ENCODE measurements at places on chromosomes 5 and 9.

DNA sequence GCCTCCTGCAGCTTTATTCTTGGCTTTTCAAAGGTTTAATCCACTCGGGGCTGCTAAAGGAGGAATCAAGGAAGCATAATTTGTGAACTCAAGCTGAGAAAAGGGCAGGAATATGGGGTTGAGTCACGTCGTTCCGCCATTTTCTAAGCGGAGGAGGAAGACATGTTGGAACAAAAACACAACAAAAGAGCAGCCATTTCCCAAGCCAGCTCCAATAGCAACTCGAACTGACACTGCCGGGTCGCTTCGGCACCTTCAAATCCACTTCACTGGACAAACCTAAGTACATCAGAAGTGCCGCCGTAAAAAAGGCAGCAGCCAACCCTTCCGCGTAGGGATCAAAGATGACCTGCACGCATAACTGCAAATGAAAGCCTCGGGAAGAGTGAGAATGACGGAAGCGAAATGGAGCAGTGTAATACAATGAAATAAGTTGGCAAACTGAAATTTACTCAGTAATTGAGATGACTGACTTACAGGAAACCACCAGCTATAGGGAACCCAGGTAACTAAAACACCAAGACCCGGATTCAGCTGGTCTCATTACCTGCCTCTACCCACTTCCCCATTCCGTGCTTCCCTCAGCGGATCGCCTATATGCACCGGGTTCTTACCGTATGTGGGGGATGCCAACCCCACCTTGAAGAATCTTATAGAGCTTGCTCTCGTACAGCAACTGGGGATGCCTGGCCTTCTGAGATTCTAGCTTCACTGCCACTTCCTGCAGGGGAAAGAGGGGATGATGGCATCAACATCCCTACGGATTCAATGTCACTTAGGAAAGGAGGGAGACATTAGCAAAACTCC, 1.6 kb downstream of the CSNK1A1 start:
- peak; percentile 62 for DNase-seq

DNA sequence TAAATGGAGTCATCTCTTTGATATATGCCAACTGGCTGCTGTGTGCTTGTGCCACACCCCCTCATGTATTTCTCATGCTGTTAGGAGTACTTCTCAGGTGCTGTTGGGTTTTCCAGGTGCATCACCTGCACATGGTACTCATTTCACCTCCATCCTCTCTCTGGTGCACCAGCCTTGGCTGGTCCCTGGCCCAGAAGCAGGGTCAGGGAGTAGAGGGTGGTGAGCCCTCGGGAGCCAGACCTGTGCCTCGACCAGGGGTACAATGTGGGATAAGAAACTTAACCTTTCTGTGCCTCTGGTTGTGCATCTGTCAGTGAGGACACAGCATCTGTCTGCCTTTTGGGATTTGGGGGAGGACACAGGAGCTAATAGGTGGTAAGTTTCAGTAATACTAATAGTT, 38.5 kb downstream of the SECISBP2 start:
- DNase-seq, result no peak

GRCh38 chr5:117205894-117206293, 631.3 kb upstream of the SEMA6A start:
- DNase-seq, result no peak

DNA sequence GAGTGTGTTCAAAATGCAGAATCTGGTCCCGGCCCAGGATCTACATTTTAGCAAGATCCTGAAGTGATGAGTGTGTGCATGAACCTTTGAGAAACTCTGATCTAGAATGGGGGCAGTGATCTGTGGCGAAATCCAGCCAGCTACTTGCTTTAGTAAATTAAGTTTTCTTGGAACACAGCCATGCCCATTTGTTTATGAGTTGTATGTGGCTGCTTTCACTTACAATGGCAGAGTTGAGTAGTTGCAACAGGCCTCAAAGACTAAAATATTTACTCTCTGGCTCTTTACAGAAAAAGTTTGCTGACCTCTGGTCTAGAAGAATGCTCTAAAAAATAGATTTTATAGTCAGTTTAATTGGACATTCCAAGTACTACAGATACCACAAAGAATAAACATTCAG, 588.3 kb downstream of the BNC2 start:
- DNase-seq, result no peak

GRCh38 chr9:127833555-127833954, 20.9 kb downstream of the ENG start:
- no peak for DNase-seq

GRCh38 chr9:20373263-20373662, 249.0 kb downstream of the MLLT3 start:
- no peak for DNase-seq

DNA sequence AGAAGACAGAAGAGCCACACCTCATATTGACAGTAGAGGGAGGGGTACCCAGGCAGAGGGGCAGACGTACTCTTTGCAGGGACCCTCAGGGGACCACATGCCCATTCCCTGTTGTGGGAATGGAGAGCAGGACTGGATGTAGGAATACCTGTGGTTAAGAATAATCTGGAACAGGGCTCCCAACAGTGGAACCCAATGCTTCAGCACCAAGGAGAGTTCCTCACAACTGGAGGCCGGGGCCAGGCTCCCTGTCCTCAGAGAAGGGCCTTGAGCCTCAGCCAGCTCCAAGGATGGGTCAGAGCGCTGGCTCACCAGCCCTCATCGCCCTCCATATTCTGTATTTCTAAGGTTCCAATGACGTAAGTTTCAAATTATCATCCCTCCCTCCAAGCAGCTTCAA, 7.4 kb upstream of the SHC3 start:
- no peak for DNase-seq

- no peak for DNase-seq
These were observed 53.6 kb downstream of the HMHB1 start for GRCh38 chr5:143865426-143866025.

- no peak for DNase-seq
These were observed 63.0 kb downstream of the NR6A1 start for GRCh38 chr9:124708074-124708473.

- DNase-seq, result no peak
These were observed 512.2 kb upstream of the TNC start for GRCh38 chr9:115629879-115630840.

Data from midbrain (tissue), 1 donor.